ENCODE measurements at places on chromosomes 4 and X.

GRCh38 chrX:15512401-15512965 is 11.9 kb downstream of the BMX start:
- no peak for DNase-seq

DNA sequence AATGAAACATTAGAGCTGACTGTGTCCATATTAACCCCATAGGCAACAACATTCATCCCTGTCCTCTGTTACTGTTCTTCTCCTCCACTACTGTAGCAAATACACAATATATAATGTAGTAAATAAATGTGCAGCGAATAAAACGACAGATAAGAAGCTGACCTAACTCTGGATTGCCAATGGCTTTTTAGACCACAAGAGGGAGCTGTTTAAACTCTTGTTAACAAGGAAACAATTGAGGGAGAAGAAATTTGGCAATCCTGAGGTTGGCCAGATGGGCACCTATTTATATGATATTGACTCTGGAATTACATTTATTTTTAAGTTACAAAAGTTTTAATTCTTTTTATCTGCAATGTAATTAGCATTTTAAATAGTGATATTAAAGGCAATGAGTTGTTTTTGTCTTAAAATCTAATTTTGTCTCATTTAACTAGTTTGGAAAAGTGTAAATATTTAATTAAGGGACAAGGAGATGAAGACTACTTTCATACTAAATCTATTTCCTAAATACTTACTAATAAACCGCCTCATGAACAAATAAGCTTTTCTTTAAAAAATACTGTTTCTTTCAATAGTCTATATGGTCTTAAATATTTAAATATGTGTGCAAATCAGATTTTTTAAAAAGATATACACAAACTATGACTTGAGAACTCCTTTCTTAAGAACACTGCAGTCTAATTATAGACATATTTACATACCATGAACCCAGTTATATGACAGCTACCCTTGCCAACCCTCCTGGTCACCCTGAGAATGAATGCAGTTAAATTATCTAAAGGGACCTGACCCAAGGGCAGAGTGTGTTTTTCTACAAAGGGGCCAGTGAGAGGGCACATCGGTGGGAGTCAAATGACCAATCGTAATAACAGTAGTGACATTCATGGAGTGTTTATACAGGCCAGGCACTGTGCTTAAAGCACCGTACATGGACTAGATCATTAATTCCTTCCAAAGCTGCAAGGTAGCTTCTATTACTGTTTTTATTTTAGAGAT is 52.9 kb upstream of the HPF1 start:
- DNase-seq, result no peak

DNA sequence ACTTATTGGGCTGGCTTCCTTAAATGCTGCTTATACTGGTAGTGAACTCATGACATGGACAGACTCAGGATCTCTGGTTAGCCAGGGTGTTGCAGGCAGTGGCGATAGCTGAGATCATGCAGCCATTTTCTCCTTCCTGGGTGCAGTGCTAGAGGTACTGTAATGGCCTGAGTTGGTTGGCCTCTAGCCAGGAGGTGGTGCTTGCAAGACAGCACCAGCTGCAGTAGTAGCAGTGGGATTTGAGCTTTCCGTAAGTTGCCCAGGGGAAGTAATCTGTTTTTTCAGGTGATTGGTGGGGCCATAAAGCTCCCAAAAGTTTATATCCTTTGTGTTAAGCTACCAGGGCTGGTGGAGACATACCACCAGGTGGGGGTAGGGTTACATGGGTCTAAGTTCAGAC is 45.1 kb upstream of the AADAT start:
- no peak for DNase-seq

GRCh38 chr4:53781629-53782457 is 190.6 kb upstream of the LNX1 start:
- no peak for DNase-seq

GRCh38 chr4:156695163-156695562 is 276.4 kb downstream of the PDGFC start:
- no peak for DNase-seq

GRCh38 chrX:35785075-35785474 is 13.1 kb upstream of the MAGEB16 start:
- no peak for DNase-seq

GRCh38 chr4:186651624-186652023 is 72.0 kb downstream of the FAT1 start:
- DNase-seq, result no peak

DNA sequence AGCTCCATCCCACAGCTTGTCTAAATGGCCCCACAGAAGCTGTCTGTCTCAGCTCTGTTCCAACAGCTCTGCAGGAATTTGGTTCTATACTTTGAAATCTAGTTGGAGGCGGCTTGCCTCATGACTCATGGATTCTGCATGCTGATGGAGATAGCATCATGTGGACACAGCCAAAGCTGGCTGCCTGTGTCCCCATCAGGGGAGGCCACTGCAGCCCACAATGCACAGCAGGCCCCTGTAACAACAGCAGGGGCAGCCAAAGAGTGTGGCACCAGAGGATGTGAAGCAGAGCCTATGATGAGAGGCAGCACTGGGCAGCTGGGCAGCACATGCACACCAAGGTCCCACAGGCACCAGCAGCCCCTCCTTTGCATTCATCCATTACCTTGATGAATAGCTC is 67.2 kb downstream of the DCAF12L1 start:
- no peak for DNase-seq

DNA sequence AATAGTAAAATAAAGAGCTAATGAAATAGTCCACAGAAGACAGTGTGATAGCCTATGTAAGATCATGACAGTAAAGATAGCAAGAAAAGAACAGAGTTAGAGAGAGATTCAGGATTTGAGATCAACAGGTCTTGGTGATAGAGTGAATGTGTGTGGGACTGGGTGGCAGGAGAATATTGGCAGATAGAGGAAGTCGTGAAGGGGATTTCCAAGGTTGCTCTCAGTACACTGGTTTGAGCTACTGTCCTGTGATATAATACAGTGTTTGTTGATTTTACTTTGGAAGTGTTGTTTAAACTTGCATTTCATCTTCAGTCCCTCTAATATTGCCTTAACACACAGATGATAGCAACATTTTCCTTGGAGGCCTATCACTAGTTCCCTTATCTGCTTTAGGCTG is 44.1 kb downstream of the DTHD1 start:
- no peak for DNase-seq

DNA sequence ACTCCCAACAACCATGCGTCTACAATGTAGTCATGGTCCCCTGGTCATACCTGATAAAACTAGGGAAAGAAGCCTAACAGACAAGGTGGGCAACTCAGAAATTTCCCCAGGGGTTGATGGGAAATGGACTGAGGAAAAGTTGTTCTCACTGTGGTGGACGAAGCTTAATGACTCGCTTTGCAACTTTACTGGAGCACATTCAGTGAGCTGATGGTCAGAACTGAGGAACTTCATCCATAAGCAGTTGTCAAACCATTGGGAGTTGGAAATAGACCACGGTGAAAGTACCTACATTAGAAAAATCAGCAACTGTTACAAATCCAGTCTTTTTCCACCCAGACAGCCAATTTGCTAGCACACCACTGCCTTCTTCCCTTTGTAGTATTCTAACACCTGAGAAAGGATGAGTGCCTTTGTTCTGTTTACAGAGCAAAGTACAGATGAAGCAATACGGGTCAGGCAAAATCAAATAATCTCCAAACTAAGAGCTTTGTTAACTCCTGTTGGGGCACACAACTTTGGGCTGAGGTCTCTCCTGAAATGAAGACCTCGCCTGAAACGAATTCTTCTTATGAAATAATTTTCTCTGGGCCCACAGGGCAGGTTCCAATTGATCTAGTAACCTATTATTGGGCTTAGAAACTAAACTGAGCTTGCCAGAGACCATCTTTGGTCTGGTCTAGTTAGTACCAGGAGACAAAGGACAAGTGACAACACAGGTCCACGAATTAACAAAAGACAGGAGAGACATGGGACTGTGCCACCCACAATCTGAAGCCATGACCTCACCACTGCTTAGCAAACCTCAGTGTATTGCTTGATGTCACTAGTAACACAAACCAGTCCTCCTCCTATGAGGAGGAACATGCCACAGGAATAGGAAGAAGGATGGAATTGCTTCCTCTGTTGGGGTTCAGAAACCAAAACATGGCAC is 58.9 kb upstream of the NFKB1 start:
- DNase-seq, result no peak

- DNase-seq, result no peak
Measured at GRCh38 chr4:175961604-175962003, 104.0 kb upstream of the WDR17 start.

Data from SIG-M5 (cell line).